Activated CD8-positive, alpha-beta memory T cell treated with anti-CD3 and anti-CD28 coated beads for 1 hour (primary cell): ENCODE measurements at places on chromosomes 16 and 17.

GRCh38 chr16:8044796-8045195 is 545.5 kb downstream of the TMEM114 start:
- no peak for DNase-seq

DNA sequence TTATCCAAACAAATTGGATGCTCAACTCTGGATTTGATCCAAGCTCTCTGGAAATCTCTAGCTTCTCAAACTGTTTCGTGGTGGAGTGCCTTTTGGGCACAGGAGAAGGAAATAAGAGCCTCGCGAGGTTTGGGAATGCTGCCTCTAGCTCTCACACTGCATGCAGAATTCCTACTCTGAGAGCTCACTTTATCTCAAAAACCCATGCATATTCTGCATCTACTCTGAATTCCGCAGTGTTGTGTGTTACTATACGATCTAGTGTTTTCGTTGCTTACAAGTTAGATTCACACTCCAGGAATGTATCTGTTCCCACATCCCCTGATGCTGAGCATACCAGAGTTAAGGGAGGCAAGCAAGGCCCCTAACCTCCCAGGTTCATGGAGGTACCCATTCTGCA is 462.7 kb downstream of the WWOX start:
- DNase-seq, result no peak

DNA sequence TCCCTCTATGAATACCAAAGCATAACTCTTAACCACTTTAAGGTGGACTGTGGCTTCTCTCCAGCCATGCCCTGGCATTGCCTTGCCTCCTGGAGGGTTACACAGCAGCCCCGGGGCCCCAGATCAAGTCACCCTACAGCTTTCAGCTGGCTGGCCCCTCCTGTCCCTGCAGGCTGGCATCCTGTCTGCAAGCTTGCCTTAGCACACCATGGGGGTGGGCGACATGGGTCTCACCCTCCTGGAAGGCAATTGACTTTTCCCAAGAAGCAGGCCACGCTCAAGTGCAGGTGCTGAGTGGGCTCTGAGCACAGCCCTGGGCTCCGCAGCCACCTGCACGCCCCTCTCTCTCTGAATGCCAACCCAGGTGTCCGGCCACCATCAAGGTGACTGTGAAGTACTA is 25.8 kb upstream of the AKTIP start:
- no peak for DNase-seq

GRCh38 chr16:12899529-12900143 is 1.8 kb upstream of the SHISA9 start:
- no peak for DNase-seq

- DNase-seq, result no peak
These were observed 32.3 kb downstream of the CIBAR2 start for GRCh38 chr16:85079785-85080570.

DNA sequence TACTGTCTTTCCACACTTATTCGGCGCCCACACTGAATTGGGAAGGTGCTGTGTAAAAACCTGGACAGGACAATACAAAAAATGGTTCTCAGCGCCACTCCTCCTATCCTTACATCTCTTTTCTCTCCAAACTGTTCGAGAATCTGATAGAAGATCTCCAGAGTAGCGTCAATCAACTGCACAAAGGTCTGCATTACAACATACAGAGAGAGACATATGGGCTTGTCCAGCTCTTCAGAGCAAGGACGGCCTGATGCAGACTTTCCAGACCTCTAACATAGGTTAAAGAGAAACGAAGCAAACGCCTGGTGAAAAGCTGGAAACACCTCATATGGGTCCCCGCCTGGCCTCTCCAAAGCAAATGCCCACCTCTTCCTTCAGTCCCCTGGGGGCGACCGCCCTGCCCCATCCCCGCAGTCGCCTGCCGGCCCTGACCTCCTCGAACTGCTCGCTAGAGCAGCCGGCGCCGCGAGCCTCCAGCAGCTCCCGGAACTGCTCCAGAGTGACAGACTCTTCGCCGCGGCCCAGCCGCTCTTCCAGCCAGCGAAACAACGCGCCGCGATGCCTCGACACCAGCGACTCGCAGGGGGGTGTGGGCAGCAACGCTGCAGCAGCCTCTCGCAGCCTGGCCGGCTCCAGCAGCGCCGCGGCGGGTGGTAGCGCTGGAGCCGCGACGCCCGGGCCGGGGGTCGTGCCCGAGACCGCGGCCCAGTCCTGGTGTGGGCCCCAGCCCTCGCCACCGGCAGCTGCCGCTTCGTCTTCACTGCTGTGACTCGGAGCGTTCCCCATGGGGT is 526 bp downstream of the ZZEF1 start:
- no peak for DNase-seq

GRCh38 chr17:50269477-50270434 is 4.5 kb upstream of the TMEM92 start:
- DNase-seq, result peak; percentile 8

DNA sequence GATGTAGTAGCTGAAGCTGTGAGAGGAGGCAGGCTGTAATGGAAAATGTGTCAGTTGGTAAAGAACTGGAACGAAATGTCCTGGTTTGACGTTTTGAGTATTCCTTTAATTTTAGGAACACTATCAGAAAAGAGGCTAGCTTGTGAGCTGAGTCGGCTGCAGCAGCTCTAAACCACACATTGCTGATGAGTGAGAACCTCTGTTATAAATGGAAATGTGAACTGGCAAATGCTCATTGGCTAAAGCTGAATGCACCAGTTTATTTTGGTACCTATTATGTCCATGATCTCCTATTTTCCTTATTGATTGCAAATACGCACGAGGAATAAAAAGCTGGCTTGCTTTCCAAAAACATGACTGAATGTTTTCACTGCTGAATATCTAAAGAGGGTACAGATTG is 11.0 kb upstream of the WIPI1 start:
- no peak for DNase-seq

- no peak for DNase-seq
These were observed 25.7 kb downstream of the MMD start for GRCh38 chr17:55395803-55396505.

DNA sequence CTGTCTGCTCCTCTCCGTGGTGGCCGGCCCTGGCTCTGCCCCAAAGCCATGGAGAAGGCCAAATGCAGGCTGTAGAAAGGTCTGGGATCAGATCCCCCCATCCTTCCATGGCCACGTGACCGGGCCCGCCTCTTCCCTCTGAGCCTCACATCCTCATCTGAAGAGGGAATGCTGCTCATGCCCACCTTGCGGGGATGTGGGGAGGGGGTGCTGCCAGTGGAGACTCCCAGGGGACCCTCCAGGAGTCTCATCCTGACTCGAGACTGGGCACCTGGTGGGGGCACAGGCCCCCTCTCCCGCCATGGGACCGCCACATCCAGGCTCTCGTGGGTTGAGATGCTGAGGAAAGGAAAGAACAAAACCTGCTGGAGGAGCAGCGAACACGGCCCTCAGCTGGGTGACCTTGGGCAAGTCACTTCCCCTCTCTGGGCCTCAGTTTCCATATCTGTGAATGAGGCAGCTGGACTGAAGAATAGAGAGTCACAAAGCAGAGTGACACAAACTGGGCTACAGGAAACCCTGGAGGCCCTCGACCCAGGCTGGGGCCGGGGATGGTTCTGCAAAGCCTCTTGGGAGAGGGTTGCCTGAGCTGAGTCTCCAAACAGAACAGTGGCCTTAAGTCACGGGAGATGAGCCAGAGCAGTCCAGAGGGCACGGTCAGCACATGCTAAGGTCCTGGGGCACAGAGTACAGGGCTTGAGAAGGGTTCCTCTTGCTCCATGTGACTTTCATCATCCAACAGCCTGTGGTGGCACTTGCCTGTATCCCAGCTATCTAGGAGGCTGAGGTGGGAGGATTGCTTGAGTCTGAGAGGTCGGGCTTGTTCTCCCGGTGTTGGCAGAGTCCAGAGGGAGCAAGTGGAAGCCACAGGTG is 30.1 kb downstream of the SOCS1 start:
- DNase-seq, result no peak

DNA sequence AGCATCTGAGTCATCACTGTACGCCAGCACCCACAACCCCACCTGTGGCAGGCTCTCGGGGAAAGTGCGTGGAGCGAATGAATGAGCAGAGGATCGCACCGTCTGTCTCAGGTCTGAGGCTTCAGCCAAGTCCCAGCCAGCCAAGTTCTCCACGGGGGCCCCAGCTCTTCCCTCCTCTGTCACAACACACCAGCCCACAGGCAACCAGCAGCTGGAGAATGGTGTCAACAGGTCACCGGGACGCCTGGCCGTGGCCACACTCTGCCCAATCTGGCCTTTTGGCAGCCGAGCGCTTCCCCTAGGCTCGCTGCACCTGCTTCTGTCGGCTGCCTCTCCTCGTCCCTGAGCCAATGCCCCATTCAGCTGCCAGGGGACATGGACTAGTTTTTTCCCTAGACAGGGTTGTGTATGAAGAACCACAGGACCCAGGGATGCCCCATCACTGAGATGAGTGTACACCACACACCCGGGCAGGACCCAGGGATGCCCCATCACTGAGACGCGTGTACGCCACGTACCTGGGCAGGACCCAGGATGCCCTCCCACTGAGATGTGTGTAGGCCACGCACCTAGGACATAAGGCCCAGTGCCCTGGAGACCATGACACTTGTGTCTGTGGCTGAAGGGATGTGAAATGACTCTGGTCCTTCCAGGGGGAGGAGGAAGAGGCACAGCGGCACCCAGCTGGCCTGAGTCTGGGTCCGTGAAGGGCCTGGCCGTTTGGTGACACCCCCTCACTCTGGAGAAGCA is 52.8 kb downstream of the ABR start:
- DNase-seq, result no peak

GRCh38 chr17:83109793-83110645 is 30.6 kb downstream of the METRNL start:
- no peak for DNase-seq

- DNase-seq, result no peak
These were observed 25.5 kb downstream of the POLR3E start for GRCh38 chr16:22322741-22323140.

DNA sequence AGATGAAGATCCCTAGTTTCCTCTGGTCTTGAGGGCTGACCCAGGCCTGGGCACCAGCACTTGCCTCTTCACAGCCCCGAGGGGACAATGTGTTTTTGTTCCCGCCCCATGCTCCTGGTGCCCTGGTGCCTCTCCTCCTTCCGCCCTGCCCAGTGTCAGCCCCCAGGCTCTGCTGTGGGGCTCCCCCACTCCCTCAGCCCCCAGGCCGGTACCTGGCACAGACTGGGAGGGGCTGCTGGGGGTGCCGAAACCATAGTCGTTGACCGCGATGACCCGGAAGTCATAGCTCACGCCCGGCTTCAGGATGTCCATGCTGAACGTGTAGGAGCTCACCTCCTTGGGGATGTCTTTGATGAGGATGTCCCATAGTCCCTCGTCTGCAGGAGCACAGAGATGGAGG is 40.5 kb upstream of the CDC42EP4 start:
- no peak for DNase-seq

DNA sequence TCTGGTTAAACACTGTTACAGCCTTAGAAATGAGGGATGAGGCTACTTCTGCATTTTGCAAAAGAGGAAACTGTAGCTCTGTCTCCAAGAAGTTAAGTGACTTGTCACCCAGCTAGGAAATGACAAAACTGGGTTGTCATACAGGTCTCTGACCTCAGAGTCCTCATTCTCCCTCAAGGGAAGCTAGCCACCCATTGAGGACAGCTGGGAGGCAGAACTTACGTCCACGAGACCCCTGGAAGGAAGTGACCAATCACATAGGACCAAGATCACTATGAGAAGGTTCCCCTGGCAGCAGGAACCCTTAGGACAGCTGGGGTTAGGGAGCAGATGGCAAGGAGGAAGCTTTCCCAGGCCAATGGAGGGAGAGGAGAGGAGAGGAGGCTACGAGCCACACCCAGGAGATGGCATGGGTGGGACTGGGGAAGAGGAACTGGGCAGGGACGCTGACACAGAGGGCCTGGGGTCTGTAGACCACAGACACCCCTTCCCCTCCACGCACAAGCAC is 11.2 kb downstream of the METTL22 start:
- DNase-seq, result no peak

DNA sequence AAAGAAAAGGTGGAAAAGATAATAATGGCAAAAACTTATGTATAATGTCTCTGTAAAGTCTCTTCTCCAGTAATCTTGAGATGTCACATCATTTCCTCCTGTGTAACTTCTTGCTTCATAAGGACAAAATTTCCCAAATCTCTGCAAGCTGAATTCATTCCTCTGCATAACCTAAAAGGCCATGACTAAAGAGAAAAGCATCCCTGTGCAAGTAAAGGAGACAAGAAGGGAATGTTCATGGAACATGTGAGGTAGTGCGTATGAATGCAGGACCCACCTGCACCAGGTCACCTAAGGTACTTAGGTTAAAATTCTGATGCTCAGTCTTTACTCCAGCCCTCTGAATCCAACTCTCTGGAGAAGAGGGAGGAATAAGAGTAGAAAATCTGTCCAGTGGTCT is 46.9 kb upstream of the NLK start:
- no peak for DNase-seq

DNA sequence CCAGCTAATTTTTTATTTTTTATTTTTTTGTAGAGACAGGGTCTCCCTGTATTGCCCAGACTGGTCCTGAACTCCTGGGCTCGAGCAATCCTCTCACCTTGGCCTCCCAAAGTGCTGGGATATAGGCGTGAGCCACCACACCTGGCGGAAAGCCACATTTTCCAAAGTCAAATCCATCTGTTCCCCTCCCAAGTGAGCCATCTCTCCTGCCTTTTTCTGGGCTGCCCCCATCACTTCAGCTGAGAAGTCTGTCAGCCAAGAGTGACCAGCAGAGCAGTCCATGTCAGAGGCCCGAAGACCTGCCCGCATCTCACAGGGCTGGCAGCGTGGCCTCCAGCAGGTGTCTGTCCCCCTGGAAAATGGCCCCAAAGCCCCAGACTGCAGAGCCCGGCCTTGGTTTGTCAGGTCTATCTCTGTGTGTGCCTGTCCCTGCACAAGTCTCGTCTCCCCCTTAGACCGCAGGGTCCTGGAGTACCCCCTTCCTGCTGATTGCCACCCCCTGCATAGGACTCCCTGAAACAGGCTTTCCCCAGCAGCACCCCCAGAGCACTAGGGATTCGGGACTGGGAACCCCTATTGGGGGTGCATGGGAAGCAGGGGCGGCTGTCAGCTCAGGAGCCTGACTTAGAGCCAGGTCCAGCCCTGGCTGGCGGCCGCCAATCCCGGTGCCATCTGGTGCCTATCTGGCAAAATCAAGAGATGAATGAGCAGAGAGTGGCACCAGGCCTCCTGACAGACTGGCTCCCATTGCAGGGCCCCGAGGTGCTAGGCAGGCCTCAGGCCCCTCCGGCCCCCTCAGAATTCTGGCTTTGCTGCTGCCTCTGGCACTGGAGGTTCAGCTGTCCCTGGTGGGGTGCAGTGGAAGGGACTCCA is 7.8 kb downstream of the TTYH2 start:
- no peak for DNase-seq

- no peak for DNase-seq
These were observed 412 bp downstream of the EPN2 start for GRCh38 chr17:19237389-19238166.

- no peak for DNase-seq
These were observed 95.4 kb downstream of the UTP18 start for GRCh38 chr17:51355441-51356410.
